SJSA1 (cell line): ENCODE measurements at places on chromosomes 3 and 15. TPM values are rescaled to one million over a fixed set of nuclear protein-coding genes. Genes with fewer than 3 reads are reported as not detected.
A peak's percentile ranks its signal among the peaks of the same experiment; 100 is the strongest.

GRCh38 chr15:25985165-25985564 lies 122.0 kb upstream of the ATP10A start:
- no peak for DNase-seq

- no peak for DNase-seq
Measured at GRCh38 chr3:56876916-56877315, 75.2 kb upstream of the ARHGEF3 start.

- no peak for DNase-seq
Measured at GRCh38 chr3:82044930-82045705, 283.7 kb upstream of the GBE1 start.

DNA sequence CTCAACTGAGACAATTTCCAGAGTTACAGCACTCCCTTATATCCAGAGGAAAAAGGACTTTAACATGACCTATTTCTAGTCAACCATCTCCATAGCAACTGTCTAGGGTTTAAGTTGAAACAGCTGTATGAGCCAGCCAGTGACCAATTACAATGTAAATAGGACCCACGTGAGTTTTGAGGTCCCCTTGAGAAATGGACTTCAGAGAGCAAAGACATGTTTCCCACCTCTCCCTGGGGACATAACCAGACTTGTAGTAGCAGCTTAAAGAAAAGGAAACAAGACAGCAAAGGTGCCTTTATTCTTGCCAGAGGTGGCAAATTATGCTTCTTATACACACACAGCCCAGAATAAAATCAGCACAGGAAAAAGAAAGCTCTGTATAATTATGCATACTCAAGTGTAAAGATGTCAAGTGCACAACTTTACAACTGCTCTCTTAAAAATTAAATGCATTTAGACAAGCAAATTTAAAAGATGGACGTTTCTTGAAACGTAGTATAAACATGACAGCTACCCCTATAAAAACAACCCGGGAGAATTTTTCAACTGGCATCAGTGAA lies 40.2 kb downstream of the SUMF1 start:
- DNase-seq, result peak; percentile 14

DNA sequence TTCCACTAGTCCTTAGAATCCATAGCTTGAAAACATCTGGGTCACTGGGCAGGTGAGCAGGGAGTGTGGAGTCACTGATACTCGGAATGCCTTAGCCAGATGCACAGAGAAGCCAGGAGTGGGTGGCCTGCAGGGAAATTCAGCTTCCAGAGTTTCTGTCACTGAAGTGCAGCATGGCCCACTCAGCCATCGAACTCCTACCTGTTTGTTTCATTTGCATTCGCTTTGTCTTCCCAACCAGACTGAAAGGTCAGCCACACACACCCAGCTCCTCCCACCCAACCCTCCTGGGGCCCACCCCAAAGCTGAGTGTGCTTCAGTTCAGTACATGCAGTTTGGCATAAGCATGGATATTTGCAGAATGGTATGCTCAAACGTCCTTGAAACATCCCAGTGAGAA lies 124.5 kb upstream of the ATP10A start:
- DNase-seq, result no peak

Gene IVD
- total RNA-seq, result 22.3 and 25.3 TPM in 2 replicates

Gene SV2B
- total RNA-seq, result not detected in 2 replicates

- no peak for DNase-seq
Measured at GRCh38 chr15:85621094-85621493, 173.6 kb downstream of the KLHL25 start.

GRCh38 chr15:90037961-90038631 lies 37.0 kb downstream of the ZNF710 start:
- no peak for DNase-seq

DNA sequence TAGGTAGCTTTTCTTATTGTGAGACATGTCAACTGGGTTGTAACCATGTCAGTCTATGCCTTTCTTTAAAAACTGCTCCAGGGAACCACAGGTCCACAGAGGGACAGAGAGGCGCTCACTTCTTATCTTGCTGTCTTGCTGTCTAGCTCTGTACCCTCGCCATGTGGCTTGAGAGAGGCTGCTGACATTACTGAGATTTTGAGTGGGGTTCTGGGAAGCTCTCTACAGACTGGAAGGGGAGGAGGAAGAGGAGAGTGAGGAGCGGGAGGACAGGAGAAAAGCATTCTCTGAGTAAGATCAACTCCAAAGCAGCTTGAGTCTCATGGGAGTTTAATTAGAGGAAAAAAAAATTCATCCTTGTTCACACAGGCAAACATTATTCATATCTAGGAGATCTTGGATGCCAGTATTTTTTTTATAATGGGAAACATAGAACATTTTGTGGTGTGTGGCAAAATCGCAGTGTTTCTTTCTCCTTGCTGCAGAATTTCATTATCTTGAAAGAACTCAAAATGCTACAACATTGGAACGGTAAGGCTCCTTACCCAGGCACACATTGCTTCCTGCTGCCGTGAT lies 1037.0 kb upstream of the NR2F2 start:
- DNase-seq, result no peak

GRCh38 chr15:43229977-43230376 lies 9.2 kb upstream of the EPB42 start:
- no peak for DNase-seq

- no peak for DNase-seq
Measured at GRCh38 chr15:82942691-82943090, 9.8 kb downstream of the HOMER2 start.

Gene SEC22C
- 66.1 and 78.7 TPM in 2 replicates for total RNA-seq

GRCh38 chr15:95121191-95121590 lies 889.8 kb downstream of the MCTP2 start:
- no peak for DNase-seq

DNA sequence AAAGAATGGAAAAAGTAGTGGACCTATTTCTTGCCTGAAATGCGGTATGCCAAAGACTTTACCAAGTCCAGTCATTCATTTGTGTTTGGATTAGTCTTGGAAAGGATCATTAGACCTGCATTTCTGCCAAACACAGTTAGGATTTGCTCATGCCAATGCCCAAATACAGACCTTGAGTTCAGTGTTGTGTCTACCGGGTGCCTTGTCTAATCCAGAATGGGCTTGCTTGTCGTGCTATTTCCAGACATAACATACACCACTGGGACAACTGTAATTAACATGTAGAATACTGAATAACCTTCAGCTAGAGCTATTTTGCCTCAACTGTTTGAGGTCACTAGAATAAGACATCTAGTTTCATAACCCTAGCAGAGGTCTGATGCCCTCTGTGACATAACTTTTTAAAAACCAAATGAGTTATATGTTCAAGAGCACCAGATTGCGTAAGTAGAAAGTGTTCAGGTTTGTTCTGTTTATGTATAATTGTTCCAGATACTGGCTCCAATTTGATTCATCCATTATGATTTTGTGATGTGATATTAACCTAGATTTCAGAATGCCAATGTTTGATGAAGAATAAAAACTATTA lies 145.3 kb upstream of the DPH6 start:
- DNase-seq, result no peak

DNA sequence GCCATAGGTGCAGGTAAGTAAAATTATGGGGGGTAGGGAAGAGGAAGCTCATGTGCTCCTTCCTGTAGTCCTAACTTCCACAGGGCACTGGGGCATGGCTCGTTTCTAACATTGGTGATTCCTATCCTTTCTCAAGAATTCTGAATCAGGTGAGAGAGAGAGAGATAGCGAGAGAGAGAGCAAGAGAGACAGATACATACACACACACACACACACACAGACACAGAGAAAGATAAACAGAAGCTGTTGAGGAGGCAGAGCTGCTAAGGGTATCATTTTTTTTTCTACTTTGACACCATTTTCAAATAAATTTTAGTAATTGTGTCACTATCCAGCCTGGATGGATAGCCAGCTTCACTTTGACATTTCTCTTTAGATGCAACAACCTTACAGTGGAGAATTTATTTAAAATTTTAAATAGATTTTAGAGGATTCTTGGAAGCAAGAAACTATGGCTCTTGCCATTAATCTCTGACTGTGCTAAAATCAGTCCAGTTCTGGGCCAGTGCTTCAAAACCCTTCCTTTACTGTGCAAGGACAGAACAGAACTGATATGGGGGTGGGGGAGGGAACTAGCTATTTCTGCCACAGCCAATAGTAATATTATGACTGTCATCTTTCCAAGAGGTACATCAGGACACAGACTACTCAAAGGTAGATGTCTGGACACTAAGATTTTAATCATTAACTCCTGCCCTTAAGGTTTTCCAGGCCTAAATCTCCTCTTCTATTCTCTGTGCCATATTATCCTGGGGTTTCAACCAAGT lies 14.6 kb upstream of the RAMAC start:
- no peak for DNase-seq

DNA sequence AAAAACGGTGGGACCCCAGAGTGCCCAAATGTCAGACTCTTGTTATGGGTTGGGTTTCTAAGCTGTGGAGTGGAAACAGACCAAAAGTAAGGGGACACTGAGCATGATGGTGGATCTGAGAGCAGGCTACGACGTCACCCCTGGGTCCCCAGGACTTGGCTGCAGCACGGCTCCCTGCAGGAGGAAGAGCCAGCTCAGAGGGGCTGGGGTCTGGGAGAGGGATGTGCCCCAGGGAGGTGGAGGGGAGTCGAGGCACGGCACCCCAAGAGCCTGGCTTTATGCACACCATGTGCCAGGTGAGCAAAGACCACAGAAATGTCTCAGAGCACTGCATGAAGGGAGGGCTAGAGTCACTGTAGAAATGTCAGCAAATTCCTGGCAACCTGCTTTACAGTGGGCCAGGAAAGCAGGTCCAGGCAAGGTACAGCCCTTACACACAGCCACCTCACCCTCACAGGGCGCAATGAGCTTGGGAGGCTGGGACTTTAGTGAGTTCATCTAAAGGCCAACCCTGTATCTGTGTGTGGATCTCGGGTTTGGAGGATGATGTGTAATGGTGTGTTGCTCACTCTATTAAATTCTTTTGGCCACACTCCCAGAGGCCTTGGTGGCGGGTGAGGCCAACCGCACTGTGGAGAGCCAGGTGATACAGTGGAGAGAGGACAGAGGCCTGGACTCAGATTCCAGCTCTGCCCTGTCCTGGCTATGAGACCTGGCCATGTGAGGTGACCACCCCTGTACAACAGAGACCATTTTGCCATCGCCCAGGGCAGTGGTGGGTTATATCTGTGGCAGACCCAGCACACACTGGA lies 14.1 kb downstream of the CTSH start:
- peak; percentile 38 for DNase-seq

Gene P3H2
- 166 and 188 TPM in 2 replicates for total RNA-seq

Gene TMEM41A
- 10.3 and 30.9 TPM in 2 replicates for total RNA-seq

Gene PKM
- 1,365 and 1,516 TPM in 2 replicates for total RNA-seq

DNA sequence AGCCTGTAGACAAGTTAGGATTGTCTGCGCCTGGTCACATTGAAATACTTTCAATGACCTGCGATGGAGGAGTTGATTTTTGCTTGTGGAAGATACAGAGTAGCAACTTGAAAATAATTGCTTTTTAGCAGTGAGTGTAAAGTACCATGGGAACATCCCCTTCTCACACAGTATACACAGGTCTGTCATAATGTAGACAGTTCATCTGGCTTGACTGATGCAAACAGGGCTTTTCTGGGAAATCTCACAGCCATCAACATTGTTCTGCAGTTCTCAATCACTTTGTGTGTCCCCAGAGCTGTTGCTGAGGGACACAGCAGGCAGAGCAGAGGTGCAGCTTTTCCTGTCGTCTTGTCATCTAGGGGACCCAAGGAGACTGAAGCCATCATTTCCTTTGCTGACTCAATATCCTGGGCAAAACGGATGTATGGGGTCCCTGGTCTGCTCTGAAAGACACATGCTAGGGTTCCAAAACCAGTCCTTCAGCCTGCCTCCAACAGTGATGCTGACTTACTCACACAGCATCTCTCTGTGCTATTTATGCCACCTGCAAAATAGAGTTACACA lies 5.3 kb upstream of the REC114 start:
- DNase-seq, result no peak

Gene CGGBP1
- 48.6 and 49.7 TPM in 2 replicates for total RNA-seq

GRCh38 chr3:73115806-73116205 lies 54.3 kb downstream of the EBLN2 start:
- no peak for DNase-seq

- no peak for DNase-seq
Measured at GRCh38 chr3:195869413-195870001, 38.8 kb downstream of the TNK2 start.

GRCh38 chr15:93895976-93896770 lies 335.2 kb upstream of the MCTP2 start:
- no peak for DNase-seq

GRCh38 chr3:109363634-109364033 lies 26.3 kb upstream of the DPPA4 start:
- DNase-seq, result no peak

Gene AMIGO3
- total RNA-seq, result 4.0 and 4.3 TPM in 2 replicates

GRCh38 chr3:132284781-132285619 lies 32.2 kb upstream of the ACP3 start:
- DNase-seq, result no peak

DNA sequence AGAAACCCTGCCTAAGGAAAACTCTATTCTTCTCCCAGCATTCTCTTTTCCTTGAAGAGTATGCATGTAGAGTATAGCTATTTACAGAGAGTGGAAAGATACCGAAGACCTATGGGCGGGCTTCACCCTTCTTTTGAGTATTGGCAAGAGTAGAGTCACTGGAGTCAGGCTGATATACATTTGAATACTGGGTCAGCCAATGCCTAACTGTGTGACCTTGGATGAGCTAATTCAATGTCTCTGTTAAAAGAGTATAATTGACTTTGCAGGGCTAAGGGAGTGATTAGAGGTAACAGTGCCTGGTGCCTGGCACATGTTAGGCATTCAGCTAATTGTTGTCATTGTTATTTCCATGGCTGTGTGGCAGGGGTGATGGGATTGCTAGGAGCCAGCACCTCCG lies 75.6 kb downstream of the TUSC7 start:
- no peak for DNase-seq

DNA sequence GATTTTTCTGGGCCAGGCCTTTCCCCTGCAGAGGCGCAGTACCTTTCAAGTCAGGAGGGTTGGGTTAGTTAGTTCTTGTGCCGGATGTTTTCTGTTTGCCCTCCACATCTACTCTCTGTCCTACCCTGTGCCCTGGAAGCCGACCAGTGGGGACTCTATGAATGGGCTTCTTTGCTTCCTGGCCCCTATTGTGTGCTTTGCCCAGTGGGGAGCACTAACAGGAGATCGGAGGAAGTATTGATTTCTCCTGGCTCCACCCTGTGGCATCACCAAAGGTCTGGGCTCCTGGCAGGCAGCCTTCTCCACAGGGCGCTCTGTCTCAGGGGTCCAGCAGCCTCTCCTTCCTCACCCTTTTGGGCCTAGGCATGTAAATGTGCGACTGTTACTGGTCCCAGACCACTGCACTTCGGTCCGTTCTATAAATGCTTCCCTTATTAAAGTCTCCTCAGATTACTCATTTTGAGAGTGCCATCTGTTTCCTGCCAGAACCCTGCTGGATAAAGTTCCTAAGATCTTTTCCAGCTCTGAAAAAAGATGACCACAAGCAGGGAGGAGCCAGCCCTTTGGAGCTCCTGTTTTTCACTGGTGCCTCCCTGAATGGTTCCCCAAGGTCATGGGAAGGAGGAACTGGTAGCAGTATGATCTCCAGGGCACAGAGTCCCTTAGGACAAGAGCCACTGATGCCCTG lies 44.5 kb downstream of the CTDSPL start:
- no peak for DNase-seq

GRCh38 chr3:155631323-155632019 lies 113.4 kb downstream of the PLCH1 start:
- no peak for DNase-seq

- no peak for DNase-seq
Measured at GRCh38 chr3:126035362-126036050, 48.4 kb downstream of the SLC41A3 start.

Gene RPL35A
- 395 and 511 TPM in 2 replicates for total RNA-seq
